ENCODE measurements at places on chromosomes 1 and 21.

DNA sequence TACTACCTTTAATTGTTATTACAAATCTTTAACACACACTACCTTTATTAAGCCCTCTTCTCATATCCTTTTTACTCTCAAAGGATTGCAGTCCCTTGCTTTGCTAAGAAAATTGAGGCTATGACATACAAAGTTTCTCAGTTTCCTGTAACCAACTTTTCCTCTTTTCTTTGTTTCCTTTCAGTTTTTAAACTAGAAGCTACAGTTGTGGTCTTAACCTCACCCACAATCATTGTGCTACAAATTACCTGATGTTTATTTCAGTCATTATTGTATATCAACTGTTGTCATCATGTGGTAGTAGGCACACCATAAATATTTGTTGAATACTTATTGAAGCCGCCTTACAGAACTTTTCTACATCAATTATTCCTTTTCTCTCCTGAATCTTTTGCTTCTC lies 51.8 kb downstream of the SLAMF6 start:
- no peak for DNase-seq

- DNase-seq, result no peak
Measured at GRCh38 chr1:39204441-39205081, at the start of gene MACF1. TSS of gene MACF1 (plus strand) at chr1:39204695. CDS start at chr1:39205023, 328 bp downstream.

DNA sequence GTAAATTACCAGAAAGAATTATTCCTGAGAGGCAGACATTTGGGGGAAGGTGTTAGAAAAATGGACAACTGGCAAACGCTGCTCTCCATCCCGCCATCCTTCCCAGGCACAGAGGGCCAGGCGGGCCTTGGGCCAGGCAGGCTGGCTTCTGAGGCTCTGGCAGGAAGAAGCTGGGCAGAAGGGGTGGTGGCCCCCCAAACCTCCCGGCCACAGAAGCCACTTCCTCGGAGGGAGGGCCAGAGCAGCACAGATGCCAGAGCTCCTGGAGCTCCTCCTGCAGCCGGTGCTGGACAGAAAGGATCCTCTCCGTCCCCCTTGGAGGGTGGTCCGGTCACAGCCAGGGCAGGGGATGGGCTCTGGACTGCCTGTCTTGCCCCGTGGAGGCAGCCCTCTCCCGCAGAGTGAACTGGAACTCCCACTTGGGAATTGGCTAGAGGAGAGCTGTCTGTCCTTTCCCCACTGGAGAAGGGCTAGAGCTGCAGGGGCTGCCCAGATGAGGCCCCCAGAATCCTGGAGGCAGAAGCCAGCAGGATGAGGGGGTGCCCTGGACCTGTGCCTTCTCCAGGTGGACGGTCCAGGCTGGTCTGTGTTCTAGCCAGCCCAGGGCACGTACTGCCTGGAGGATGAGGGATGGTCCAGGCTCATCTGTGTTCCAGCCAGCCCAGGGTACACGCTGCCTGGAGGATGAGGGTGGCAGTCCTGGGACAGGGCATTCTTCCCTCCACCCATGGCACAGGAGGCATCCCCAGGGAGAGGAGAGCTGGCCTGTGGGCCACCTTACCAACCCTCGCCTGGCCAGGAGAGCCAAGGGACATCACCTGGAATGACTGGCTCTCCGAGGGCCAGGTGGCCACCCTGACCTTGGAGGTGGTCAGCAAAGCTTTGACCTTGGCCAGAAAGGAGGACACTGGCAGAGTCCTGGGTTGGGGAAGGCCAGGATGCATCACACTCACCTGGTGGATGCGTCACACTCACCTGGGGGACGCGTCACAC lies 47.4 kb upstream of the ACTRT2 start:
- no peak for DNase-seq

- DNase-seq, result no peak
Measured at GRCh38 chr21:16711757-16712156, 801.1 kb upstream of the CXADR start.

DNA sequence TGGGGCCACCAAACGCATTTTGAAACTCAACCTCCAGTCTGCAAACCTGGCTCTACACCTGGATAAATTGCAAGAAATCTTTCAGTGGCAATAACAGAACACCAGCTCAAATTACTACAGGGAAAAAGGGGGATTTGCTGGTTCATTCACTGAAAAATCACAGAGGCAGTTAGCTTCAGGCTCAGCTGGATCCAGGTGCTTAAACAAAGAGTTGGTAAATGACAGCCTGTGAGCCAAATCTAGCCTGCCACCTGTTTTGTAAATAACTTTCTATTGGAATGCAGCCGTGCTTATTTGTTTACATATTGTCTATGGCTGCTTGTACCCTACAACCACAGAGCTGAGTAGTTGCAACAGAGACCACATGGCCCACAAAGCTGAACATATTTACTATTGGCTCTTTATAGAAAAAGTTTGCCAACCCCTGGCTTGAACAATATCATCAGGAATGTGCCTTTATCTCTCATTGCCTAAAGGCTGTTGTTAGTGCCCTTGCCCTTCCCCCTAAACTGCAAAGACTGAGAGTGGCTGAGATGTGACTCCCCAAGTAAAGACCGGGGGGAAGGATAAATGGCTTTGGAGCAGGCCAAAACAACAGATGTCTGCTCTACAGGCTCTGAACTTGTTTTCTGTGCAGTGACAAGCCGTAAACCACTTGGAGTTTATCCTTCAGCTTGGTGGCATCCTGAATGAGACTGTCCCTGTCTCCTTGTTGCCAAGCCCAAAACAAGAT lies 21.5 kb upstream of the PTPRF start:
- no peak for DNase-seq

- DNase-seq, result no peak
Measured at GRCh38 chr1:53640701-53641075, 98.3 kb downstream of the GLIS1 start.

DNA sequence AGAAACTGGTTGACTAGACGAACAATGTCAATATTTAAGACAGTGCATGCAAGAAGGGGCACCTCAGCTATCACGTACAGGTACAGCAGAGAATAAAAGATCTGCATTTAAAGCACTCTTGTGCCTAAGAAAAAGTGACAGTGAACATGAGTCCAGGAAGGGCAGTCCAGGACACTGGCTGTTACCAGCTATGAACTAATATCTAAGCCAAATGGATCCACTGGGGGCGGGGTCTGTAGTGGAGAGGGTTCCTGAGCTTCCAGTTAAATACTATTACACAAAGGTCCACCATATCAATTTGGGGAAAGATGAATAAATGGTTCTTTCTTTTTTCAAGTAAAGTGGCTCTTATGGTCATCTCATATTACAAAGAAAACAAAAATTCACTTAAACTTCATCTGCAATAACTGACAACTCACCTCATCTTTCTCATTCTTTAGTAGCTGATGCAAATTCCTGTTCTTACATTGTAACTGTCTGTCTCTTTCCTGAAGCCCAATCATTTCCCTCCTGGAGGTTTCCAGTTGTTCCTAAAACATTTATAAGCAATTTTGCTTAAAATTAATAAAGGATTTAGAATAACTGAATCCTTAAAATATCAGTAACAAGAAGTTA lies 24.5 kb downstream of the SSX2IP start:
- DNase-seq, result no peak

DNA sequence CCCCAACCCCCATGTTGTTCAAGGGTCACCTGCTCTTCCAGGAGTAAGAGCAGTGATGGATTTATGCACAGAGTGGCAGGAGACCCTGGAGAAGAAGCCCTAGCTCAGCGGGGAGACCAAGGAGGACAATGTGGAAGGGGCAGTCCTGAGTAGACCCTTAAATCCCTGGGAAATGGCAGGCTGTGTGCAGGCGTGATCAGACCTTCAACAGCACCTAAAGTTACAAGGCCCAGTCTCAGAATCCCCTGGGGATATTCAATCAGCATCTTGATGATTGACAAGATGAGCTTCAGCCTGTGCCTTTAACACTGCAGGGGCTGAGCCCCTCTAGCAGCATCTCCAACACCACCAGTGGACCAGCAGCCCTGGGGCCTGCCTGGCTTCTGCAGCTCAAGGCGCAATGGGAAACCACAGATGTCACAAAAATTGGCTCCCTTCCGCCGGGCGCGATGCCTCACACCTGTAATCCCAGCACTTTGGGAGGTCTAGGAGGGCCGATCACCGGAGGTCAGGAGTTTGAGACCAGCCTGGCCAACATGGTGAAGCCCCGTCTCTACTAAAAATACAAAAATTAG lies 60.4 kb downstream of the IRF2BP2 start:
- DNase-seq, result no peak

DNA sequence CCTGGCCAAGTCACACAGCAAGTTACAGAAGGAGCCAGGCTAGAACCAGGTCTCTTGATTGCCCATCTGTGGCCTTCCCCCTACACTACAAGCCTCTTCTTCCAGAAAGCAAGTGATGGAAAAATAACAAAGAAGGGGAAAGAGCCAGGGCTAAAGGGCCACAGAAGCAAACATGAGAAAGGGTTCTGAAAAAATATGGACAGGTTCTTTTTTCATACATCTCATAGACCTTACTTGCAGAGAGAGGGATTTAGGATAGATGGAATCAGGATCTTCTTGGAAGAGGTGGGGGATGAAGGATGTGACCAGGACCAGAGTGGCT lies 3.2 kb downstream of the RHBG start:
- DNase-seq, result no peak

DNA sequence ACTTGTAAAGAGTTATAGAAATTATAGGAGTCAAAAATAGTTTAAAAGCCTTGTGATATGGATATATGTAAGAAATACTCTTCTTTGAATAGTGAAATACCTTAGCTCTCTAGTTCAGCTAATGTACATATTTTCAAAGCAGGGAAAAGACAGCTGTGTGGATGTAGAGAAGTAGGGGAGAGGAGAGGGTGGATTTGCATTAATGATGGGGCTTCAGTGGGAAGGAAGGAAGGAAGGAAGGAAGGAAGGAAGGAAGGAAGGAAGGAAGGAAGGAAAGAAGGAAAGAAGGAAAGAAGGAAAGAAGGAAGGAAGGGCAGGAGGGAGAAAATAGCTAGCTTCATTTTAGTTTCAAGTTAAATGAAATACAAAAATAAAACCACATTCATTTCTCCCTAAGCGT lies 62.4 kb upstream of the RGS1 start:
- no peak for DNase-seq

DNA sequence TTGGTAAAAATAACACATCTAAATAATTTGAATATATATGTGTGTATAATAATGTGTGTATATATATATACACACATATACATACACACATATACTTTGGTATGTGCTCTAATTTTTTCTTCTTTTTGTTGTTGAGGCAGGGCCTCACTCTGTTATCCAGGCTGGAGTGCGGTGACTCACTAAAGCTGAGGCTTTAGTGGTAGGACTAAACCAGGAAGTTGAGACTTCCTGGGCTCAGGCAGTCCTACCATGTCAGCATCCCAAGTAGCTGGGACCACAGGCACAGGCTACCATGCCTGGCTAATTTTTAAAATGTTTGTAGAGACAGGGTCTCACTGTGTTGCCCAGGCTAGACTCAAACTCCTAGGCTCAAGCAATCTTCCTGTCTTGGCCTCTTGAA lies 46.7 kb upstream of the CXADR start:
- DNase-seq, result no peak

DNA sequence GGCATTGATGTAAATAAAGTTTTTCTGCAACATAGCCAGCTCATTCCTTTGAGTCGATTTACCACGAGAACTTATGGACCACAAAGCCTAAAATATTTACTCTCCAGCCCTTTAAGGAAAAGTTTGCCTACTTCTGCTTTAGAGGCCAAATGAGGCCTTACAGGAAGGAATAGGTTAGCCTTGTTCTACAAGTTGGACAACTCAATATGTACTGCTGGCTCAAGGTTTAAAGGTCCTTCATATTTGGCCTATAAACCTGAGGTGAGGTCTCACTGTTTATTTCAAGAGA lies 144.5 kb upstream of the DNAH14 start:
- no peak for DNase-seq

GRCh38 chr21:18913914-18914313 lies 510.3 kb upstream of the TMPRSS15 start:
- no peak for DNase-seq

- no peak for DNase-seq
Measured at GRCh38 chr1:160097151-160097910, 1.1 kb downstream of the IGSF8 start.

DNA sequence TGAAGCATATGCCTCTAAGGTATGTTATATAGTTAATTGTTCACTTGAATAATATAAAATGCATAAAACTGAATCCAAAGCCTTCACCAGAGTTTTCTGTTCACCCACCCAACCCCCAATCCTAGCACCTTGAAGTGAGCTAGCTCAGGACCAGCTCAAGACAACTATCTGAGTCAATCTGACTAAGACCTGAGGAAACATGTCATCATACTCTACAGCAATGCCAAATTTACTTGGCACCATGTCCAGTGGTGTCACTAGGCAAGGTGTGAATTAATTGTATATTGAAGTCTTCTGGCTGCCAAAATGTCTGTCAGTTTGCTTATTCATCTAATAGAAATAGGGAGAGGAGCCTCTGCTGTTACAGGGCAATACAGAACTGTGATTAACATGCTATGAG lies 3.8 kb downstream of the DNASE2B start:
- DNase-seq, result no peak

GRCh38 chr1:46747683-46748288 lies 28.9 kb upstream of the EFCAB14 start:
- no peak for DNase-seq
